ENCODE measurements at places on chromosomes 7 and 10.

- no peak for DNase-seq
These were observed 7.2 kb upstream of the RELN start for GRCh38 chr7:103996639-103997038.

DNA sequence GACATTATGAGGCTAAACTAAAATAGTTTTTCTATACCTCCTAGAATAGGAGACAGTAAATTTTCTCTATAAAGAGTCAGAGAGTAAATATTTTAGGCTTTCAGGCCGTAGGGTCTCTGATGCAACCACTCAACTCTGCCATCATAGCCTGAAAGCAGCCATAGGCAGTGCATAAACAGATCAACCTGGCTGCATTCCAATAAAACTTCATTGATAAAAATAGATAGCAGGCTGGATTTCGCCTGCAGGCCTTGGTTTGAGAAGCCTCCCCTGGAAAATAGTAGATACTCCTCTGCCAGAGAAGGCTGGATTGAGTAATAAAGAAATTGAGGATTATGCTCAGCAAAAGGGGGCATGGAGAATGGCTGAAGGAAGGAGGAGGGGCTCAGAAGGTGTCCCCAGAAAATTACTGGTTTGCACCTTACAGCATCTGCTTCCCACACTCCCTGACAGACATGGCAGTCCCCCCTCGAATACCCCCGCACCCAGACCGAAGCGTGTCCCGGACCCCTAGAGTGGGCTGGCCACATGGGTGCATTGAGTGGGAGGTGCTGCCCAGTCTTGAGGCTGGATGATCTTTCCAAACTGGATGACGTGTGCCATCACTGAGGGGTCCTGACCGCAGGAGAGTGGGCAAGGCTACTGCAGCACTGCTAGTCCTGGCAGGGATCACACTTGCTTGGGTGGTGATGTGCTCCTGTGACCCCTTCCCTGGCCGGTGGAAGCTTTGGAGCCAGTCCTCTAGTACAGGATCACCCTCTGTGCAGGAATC lies 126.6 kb downstream of the PTPN20 start:
- DNase-seq = no peak

DNA sequence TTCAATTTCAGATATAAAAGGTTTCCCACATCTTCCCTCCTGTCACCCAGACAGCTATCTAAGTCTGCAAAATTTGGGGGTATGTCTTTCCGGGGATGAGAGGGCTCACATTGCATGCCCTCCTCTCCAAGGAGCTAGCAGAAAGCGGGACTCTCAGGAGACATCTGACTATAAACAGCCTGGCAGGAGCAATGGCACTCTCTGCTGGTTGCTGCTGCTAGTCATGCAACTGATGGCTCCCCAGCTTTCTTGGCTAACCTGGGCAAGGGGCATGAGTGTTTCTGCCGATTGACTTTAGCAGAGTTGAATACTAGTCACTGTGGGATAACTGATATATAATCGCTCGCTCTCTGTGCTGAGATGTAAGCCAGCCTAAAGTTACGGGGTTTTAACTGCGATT lies 12.0 kb downstream of the TBX20 start:
- DNase-seq = no peak

DNA sequence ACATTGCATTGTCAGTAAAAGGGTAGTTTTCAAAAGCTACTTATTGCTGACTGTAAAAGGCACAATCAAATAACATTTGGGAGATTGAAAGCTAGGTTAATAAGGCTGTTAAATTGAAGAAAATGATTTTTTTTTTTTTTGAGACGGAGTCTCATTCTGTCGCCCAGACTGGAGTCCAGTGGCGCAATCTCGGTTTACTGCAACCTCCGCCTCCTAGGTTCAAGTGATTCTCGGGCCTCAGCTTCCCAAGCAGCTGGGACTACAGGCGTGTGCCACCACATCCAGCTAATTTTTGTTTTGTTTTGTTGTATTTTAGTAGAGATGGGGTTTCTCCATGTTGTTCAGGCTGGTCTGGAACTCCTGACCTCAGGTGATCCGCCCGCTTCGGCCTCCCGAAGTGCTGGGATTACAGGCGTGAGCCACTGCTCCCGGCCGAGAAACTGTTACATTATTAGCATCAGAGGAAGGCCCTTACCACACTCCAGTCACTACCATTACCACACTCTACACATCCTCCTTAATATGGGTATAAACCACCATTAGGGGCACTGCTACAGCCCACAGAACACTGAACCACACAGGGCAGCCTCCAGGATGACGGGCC lies 1.0 kb downstream of the CYP51A1 start:
- no peak for DNase-seq

GRCh38 chr7:158750702-158751101 lies 46.1 kb upstream of the NCAPG2 start:
- no peak for DNase-seq

DNA sequence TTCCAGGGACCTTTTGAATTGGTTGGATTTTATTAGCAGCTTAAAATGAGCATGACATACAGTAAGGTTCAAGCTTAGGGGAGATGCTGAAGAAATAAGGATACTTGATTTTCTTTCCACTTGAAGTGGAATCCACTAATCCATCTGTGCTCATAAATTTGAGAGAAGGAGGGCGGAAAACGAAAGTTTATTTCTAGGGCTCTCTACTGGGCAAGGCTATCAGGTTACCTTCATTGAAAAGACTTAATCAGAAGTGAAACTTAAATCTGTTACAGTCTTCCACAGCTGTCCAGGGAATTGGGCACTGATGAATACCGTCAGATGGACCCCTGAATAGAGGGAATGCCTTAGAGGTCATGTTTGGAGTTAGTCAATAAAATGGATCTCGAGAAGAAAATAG lies 21.8 kb downstream of the AUTS2 start:
- DNase-seq = no peak

GRCh38 chr10:129876838-129877237 lies 87.2 kb downstream of the EBF3 start:
- DNase-seq = no peak

GRCh38 chr7:146002431-146003078 lies 114.0 kb upstream of the CNTNAP2 start:
- no peak for DNase-seq

DNA sequence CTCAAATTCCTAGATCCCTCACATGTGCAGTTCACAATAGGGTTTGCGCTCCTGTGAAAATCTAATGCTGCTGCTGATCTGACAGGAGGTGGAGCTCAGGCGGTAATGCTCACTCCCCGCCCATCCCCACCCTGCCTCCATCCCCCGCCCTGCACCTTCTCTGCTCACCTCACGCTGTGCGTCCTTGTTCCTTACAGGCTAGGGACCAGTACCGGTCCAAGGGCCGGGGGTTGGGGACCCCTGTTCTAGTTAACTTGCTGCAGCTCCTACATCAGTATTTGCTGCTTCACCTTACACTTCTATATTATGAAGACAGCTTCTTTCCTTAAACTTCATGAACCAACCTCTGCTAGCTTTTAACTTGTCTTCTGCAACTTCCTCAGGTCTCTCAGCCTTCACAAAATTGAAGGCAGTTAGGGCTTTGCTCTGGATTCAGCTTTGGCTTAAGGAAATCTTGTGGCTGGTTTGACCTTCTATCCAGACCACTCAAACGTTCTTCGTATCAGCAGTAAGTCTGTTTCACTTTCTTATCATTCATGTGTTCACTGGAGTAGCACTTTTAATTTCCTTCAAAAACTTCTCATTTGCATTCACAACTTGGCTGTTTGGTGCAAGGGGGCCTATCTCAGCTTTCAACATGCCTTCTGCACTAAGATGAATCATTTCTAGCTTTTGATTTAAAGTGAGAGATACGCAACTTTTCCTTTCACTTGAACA lies 1.7 kb upstream of the TNKS2 start:
- DNase-seq = peak; percentile 61

DNA sequence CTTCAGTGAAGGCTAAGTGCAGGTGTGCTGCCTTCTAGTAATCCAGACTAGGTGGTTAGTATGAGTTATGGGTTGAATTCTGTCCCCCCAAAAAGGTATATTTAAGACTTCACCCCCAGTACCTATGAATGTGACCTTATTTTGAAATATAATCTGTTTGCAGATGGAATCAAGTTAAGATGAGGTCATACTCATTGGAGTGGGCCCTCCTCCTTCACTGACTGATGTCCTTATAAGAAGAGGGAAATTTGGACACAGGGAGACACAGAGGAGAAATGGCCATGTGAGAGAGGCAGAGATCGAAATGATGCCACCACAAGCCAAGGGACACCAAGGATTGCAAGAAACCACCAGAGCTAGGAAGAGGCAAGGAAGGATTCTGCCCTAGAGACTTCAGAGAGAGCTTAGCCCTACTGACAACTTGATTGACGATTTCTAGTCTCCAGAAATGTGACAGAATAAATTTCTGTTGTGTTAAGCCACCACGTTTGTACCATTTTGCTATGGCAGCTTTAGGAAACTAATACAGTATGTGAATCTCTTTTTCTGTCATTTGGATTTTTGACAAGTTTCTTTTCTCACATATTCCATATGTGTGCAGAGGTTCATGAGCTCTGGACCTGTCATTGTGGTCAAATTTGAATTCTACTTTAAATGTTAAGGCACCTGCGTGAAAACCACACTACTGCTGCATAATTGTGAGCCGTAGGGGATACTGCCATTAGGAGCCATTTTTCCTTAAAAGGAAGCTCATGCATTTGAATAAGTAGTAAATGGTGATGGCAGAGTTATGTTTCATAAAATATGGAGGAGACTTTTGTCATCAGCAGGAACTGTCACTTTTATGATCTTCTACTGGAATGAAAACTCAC lies 2.6 kb upstream of the RPA3 start:
- no peak for DNase-seq

DNA sequence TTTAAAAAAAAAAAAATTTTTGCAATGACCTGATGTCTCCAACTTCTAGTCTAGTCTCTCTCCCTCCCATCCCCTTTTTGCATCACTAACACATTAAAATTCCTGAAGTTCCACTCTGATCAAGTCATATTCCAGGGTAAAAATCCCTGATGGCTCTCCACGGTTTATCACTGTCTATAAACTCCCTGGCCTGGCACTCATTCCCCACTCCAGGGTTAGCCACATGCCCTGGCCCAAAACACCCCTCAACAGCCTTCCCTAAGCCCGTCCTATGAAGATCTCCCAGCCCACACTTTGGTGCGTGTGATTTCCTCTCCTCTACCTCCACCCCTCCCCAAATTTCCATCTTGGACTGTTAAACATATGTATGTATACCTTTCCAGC lies 125.4 kb downstream of the JAZF1 start:
- DNase-seq = no peak

GRCh38 chr7:66206934-66207240 lies 1.8 kb downstream of the TPST1 start:
- DNase-seq = no peak

DNA sequence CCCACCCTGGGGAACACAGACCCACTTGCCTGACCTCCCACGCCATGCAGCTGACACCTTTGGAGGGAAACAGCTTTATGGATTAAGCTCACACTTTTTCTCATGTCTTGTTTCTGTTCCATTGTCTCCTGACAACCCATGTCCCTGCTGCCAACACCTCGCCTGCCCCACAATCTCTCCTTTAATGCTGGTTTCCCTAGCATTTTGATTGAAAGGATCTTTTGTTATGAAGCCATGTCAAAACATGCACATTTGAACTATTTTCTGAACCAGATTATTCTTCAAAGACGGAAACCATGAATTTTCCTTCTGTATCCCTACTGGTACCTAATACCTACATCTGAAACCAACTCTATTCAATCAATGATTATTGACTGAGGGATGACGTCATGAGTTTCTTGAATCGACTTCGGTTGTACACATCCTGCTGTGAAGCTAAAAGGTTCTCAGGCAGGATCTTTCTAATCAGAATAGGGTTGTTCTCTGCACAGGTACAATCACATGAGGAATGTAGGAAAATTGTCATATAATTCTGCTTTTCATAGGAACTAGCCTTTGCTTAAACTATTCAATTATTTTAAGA lies 106.2 kb upstream of the NEBL start:
- no peak for DNase-seq

- no peak for DNase-seq
These were observed 102.7 kb downstream of the ANKRD7 start for GRCh38 chr7:118327174-118327573.

GRCh38 chr7:20442951-20443350 lies 112.3 kb downstream of the ITGB8 start:
- no peak for DNase-seq

DNA sequence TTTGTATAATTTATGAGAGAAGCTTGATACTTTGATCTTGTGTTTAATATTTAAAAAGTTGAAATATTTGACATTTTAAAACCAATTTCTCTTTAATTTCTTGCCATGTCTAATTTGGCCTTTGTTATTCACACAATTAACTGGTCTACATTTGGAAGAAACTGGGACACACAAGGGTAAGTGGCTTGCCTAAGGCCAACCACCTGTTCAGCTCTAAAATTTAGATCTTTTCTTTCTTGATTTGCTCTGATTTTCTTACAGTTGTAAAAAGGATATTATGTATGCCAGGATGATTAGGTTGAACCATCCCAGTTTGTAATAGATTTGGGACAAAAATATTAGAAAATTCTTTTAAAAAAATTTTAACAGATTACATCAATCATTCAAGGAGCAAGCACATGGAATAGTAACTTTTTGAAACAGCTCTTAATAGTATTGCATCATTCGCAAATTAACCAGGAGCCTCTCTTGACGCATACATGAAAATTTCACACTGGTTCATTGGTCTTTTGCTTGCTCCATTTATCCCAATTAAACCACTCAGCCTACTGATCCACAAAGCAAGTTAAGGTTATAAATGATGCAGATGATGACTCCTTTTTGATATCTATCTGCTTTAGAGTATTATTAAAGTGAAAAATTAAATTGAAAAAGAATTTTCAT lies 222.4 kb upstream of the SLC26A5 start:
- no peak for DNase-seq

- DNase-seq = peak; percentile 42
These were observed 13.6 kb upstream of the SVIL start for GRCh38 chr10:29648114-29648982.

- no peak for DNase-seq
These were observed 14.0 kb downstream of the KNDC1 start for GRCh38 chr10:133173860-133174640.

DNA sequence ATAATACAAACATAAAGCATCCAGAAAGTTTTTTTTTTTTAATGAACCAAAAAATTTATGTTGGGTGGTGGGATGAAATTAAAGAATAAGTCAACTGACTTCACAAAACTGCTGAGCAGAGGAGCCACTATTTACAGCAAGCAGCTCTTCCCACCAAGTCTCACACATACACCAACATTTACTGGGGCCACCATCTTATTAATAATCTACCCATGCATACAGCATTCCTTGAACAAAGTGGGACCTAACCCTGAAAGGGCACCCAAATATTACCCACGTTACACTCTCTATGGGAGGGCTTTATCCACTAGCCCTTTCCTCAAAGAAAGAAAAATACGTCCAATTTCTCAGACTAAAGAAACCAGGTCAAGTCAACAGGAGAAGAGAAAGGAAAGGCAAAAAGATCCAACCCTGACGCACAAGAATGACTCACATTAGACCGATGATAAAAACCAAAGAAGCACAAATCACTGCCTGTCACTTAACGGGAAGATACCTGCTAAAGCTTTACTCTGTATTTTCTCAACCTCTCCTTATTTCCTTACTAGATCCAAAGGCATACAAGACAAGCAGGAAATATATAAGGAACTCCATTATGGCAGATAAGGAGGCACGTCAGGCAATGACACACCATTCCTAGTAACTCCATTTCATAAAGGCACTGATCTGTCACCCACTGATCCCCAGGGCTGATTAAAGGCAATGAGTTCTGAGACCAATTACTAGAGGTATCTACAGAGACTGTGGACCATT lies 141.8 kb upstream of the ASAH2 start:
- DNase-seq = no peak

- DNase-seq = no peak
These were observed 175.8 kb upstream of the SORCS1 start for GRCh38 chr10:107340326-107340725.

- DNase-seq = no peak
These were observed 34.7 kb upstream of the ARID5B start for GRCh38 chr10:61866700-61867368.

- DNase-seq = no peak
These were observed 30.9 kb downstream of the ANKRD16 start for GRCh38 chr10:5858811-5859210.
